Activated T-cell treated with anti-CD3 and anti-CD28 coated beads, Interleukin-2, amount 50 U/mL, for 72 hours (primary cell): ENCODE measurements at places on chromosomes 4 and X.
A peak's percentile ranks its signal among the peaks of the same experiment; 100 is the strongest.

GRCh38 chrX:940691-941090 lies 271.8 kb downstream of the CRLF2 start:
- H3K4me3 ChIP-seq, result no peak overlapping the region
- H3K27ac ChIP-seq, result no peak overlapping the region
- no peaks in the 10 kb centered on the region for H3K4me1 ChIP-seq
- H3K27me3 ChIP-seq, result peaks cover 21% of the 10 kb centered on the region
- no peaks in the 10 kb centered on the region for H3K36me3 ChIP-seq

DNA sequence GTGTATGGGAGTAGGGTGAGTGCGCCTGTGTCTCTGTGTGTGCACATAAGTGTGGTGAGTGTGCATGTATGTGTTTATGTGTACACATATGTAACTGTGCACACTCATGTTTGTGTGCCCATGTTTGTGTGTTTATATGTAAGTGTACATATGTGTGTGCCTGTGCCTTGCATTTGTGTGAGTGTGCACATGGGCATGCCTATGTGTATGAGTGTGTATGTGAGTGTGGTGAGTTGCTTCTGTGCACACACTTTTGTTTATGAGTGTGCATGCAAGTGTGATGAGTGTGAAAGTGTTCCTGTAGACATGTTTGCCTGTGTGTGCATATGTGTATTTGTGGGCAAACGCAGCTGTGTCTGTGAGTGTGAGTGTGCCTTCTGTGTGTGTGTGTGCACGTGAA lies 7.2 kb downstream of the IL9R start:
- no peaks in the 10 kb centered on the region for H3K27me3 ChIP-seq
- DNase-seq, result no peak
- no peak overlapping the region for H3K27ac ChIP-seq

DNA sequence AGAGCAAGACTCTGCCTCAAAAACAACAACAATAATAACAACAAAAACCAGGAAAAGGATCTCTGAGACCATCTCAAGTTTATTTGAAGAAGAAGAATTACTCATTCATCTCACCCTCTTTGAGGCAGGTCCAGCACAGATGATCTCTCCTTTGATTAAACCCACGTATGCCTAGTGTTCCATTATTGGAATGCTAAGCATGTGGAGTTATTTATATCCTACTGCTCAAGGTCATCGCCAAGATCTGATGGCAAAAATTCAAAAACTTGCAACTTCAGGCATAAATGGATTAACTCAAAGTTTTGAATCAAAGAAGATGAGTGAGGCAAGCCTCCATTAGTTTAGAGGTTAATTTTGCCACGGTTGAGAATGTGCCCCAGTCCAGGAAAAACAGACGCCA lies 184.2 kb downstream of the DHRSX start:
- peaks cover 4% of the 10 kb centered on the region for H3K4me1 ChIP-seq
- no peak overlapping the region for H3K4me3 ChIP-seq
- no peak for DNase-seq
- H3K36me3 ChIP-seq, result peaks cover 5% of the 10 kb centered on the region

DNA sequence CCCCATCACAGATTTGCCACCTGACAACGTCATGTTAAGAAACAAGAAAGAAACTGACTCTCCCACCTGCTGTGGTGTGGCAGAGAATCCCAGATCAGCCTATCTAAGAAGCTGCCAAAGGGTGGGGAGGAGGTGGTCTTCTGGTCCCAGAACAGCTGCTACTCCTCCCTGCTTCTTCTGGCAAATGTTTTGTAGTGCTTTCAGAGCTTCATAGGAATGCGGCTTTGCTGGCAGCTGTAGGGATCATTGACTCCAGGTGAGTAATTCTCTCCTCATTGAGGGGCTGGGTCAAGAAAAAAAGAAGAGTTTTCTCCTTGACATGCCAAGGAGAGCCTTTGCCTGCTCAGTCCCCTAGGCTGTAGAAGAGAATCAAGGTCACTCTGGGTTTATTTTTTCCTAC lies 23.3 kb downstream of the NRK start:
- no peak overlapping the region for H3K27ac ChIP-seq
- no peak overlapping the region for H3K4me3 ChIP-seq
- no peak for DNase-seq
- H3K36me3 ChIP-seq, result peaks cover 1% of the 10 kb centered on the region
- H3K27me3 ChIP-seq, result peaks cover 22% of the 10 kb centered on the region

DNA sequence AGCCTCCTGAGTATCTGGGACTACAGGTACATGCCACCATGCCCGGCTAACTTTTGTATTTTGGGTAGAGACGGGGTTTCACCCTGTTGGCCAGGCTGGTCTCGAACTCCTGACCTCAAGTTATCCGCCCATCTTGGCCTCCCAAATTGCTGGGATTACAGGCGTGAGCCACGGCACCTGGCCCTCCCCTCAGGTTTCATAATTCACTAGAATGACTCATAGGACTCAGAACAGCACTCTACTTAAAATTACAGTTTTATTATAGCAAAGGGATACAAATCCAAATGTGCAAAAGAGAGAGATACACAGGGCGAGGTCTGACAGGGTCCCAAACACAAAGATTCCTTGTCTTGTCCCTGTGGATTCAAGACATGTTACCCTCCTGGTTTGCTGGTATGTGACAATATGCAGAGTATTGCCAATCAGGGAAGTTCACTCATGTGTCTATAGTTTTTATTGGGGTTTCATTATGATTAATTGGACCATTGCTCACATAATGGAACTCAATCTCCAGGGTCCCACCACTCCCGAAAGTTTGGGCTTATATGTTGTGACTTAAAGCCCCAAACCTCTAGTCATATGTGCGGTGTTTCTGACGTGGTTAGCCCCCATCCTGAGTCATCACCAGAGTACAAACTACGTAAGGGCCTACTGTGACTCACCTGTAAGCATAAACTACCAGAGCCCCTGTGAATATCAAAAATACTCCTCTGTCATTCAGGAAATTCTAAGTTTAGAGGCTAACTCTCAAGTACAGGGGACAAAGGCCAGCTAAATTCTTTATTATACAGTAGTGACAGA lies 5.2 kb downstream of the YIPF6 start:
- peak overlapping the region; percentile 93 for H3K27ac ChIP-seq
- H3K27me3 ChIP-seq, result peaks cover 13% of the 10 kb centered on the region
- peaks cover 11% of the 10 kb centered on the region for H3K36me3 ChIP-seq
- peak; percentile 81 for DNase-seq

GRCh38 chr4:80073473-80074008 lies 512 bp upstream of the ANTXR2 start:
- peak overlapping the region; percentile 85 for H3K4me3 ChIP-seq
- peaks cover 85% of the 10 kb centered on the region for H3K4me1 ChIP-seq
- H3K36me3 ChIP-seq, result peaks cover 6% of the 10 kb centered on the region
- peak overlapping the region; percentile 89 for H3K27ac ChIP-seq
- H3K27me3 ChIP-seq, result peaks cover 26% of the 10 kb centered on the region

GRCh38 chr4:182975806-182976205 lies 58.6 kb upstream of the DCTD start:
- peak; percentile 20 for DNase-seq
- peaks cover 35% of the 10 kb centered on the region for H3K27me3 ChIP-seq
- H3K27ac ChIP-seq, result peak overlapping the region; percentile 77
- peaks cover 13% of the 10 kb centered on the region for H3K4me1 ChIP-seq

- no peaks in the 10 kb centered on the region for H3K27me3 ChIP-seq
- H3K27ac ChIP-seq, result no peak overlapping the region
- H3K4me1 ChIP-seq, result peaks cover 32% of the 10 kb centered on the region
- no peak overlapping the region for H3K4me3 ChIP-seq
- no peak for DNase-seq
Measured at GRCh38 chr4:16890651-16891050, 7.8 kb downstream of the LDB2 start.

- no peaks in the 10 kb centered on the region for H3K36me3 ChIP-seq
- H3K27ac ChIP-seq, result no peak overlapping the region
- peaks cover 25% of the 10 kb centered on the region for H3K27me3 ChIP-seq
- peak overlapping the region; percentile 75 for H3K4me3 ChIP-seq
- DNase-seq, result peak; percentile 75
- H3K4me1 ChIP-seq, result no peaks in the 10 kb centered on the region
Measured at GRCh38 chrX:118839334-118839958, 15.8 kb downstream of the ZCCHC12 start.

GRCh38 chr4:118985170-118986000 lies 96.7 kb downstream of the SYNPO2 start:
- H3K4me3 ChIP-seq, result no peak overlapping the region
- H3K27me3 ChIP-seq, result peaks cover 8% of the 10 kb centered on the region
- H3K36me3 ChIP-seq, result no peaks in the 10 kb centered on the region
- no peak overlapping the region for H3K27ac ChIP-seq

DNA sequence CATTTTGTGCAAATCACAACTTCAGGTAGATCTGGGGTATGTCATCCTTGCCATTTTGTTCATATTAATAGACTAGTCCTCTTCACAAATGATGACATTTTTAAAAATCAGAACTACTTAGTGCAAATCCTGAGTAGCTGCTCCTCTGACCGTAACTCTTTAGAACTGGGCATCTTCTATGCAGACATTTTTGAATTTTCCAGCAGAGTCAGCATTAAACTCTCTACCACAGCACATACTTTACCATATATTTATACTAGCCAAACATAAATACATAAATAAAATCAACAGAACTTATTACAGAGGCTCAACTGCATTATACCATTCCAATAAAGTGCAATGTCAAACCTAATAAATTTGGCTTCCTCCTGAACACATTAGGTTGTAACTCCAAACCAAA lies 4.5 kb upstream of the SLITRK2 start:
- no peak overlapping the region for H3K4me3 ChIP-seq
- H3K36me3 ChIP-seq, result peaks cover 3% of the 10 kb centered on the region
- H3K4me1 ChIP-seq, result no peaks in the 10 kb centered on the region
- H3K27me3 ChIP-seq, result peaks cover 24% of the 10 kb centered on the region

- no peak overlapping the region for H3K27ac ChIP-seq
- H3K4me3 ChIP-seq, result no peak overlapping the region
- peaks cover 36% of the 10 kb centered on the region for H3K36me3 ChIP-seq
- no peak for DNase-seq
Measured at GRCh38 chr4:478373-478772, 20.6 kb downstream of the ZNF721 start.

DNA sequence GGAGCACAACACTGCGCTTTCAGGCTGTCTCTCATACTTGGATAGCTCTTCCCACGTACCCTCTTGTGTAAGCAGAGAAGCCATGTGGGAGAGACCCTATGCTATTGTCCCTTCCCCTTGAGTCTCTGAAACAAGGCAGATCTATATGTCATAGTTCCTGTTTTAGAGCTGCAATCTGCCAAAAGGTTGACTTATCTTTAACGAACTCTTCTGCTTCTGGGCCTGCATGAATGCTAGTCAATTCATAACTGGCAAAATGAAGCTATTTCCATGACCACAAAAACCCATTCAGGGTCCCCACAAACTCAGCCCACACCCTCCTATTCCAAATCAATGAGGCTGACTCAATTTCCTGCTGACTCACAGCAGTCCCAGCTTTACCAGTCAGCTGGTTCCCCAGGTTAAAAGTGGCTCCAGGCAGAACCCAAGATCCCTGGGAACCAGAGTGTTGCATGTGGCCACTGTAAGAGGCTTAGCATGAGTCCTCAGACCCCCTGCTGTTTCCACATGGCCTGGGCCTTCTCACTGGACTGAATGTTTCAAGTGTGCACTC lies 25.3 kb upstream of the SOD3 start:
- no peak overlapping the region for H3K4me3 ChIP-seq
- H3K4me1 ChIP-seq, result peaks cover 10% of the 10 kb centered on the region
- no peaks in the 10 kb centered on the region for H3K36me3 ChIP-seq
- peak; percentile 2 for DNase-seq
- peaks cover 6% of the 10 kb centered on the region for H3K27me3 ChIP-seq

DNA sequence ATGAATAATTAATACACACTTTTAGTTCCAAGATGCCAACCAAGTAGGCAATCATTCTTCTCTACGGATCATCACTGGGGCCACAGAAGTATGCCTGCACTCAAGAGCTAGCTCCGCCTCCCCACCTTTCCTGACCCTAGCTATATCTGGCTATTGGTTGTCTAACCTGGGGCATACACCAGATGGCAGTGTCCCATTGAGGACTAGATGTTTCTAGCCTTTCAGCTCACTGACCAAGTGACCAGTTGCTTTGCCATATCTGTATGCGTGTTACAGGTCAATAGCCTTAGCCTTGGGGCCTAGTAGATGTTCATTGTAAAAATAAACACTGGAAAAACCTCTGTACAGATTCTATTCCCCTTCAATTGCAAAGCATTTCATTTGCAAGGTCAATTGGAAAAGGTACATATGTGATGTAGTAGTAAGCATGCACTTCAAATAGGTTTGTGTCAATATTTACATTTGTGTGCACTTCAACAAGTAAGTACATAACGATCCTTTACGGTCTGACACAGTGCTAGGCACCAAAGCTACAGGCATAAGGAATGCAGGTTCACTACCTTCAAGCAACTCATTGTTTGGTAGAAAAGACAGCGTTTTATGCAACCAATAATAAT lies 521.7 kb downstream of the PPARGC1A start:
- H3K36me3 ChIP-seq, result no peaks in the 10 kb centered on the region
- H3K4me1 ChIP-seq, result no peaks in the 10 kb centered on the region
- no peak for DNase-seq

- H3K4me1 ChIP-seq, result peaks cover 21% of the 10 kb centered on the region
- peaks cover 1% of the 10 kb centered on the region for H3K36me3 ChIP-seq
- peaks cover 29% of the 10 kb centered on the region for H3K27me3 ChIP-seq
- H3K27ac ChIP-seq, result no peak overlapping the region
Measured at GRCh38 chr4:80202190-80202711, 4.9 kb downstream of the PRDM8 start.

DNA sequence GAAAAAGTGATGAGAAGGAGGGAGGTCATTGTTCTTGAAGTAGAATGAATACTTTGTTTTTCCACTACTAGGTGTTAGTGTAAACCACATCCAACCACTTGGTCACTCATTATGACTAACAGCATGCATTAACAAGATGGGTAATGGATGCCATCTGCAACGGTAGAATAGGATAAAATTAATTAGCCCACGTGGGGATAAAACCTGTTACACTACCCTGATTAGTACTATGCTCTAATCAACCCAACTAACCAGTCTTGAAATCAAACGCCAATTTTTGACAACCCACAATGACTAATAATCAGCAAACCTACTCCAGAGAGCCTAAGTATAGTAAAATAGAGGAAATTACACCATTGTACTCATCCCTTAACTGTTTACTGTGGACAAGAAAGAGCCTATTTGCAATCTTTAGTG lies 93.4 kb upstream of the MCF2 start:
- H3K4me3 ChIP-seq, result no peak overlapping the region
- no peaks in the 10 kb centered on the region for H3K27me3 ChIP-seq
- H3K36me3 ChIP-seq, result no peaks in the 10 kb centered on the region
- no peak for DNase-seq

DNA sequence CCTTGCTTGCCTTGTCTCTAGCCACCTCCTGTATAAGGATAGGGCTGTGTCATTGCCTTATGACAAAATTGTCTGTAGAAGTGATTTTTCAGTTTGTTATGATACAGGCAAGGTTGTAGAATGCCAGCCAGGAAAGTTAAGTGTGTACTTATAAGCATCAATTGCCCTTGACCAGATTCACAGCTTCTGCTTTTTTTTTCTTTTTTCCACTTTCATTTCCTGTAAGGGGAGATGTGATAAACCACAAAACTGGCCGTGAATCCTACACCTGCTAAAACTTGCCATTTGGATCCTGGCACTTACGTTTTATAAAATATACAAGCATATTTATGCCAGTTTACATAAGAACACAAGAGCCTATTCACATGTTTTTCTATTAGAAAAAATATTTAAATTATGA lies 35.0 kb upstream of the BMPR1B start:
- H3K27me3 ChIP-seq, result peaks cover 5% of the 10 kb centered on the region
- H3K4me3 ChIP-seq, result no peak overlapping the region
- H3K27ac ChIP-seq, result no peak overlapping the region
- H3K36me3 ChIP-seq, result no peaks in the 10 kb centered on the region
- no peak for DNase-seq
- no peaks in the 10 kb centered on the region for H3K4me1 ChIP-seq

- no peaks in the 10 kb centered on the region for H3K27me3 ChIP-seq
- H3K27ac ChIP-seq, result no peak overlapping the region
- no peaks in the 10 kb centered on the region for H3K36me3 ChIP-seq
- no peaks in the 10 kb centered on the region for H3K4me1 ChIP-seq
- H3K4me3 ChIP-seq, result no peak overlapping the region
- DNase-seq, result no peak
Measured at GRCh38 chr4:158129694-158130093, 43.1 kb downstream of the GASK1B start.
